ENCODE measurements at places on chromosomes 6 and 20. TPM values are rescaled to one million over a fixed set of nuclear protein-coding genes. Genes with fewer than 3 reads are reported as not detected.

Gene LTB
- not detected for total RNA-seq

Gene TRIM15
- total RNA-seq: not detected

Gene GSTA1
- not detected for total RNA-seq

Gene TBXT
- not detected for total RNA-seq

Gene NKAIN2
- total RNA-seq: 1.2 TPM

Gene BHLHE23
- not detected for total RNA-seq

Gene SPO11
- not detected for total RNA-seq

Gene DNAH8
- total RNA-seq: not detected

Gene PHIP
- 42.5 TPM for total RNA-seq

Gene FRK
- total RNA-seq: 10.0 TPM

Gene HTR1B
- total RNA-seq: not detected

Gene FAM210B
- 8.1 TPM for total RNA-seq

Gene BTNL2
- not detected for total RNA-seq

Gene LPIN3
- 1.8 TPM for total RNA-seq

Gene PHACTR1
- total RNA-seq: 2.6 TPM

Gene CGA
- not detected for total RNA-seq

Gene HCK
- not detected for total RNA-seq

Gene TAF4
- 32.7 TPM for total RNA-seq

Gene PLEKHG1
- total RNA-seq: 4.1 TPM

Gene TSBP1
- not detected for total RNA-seq
